H9 (cell line): ENCODE measurements at places on chromosomes 4 and X. TPM values are rescaled to one million over a fixed set of nuclear protein-coding genes. Genes with fewer than 3 reads are reported as not detected.

DNA sequence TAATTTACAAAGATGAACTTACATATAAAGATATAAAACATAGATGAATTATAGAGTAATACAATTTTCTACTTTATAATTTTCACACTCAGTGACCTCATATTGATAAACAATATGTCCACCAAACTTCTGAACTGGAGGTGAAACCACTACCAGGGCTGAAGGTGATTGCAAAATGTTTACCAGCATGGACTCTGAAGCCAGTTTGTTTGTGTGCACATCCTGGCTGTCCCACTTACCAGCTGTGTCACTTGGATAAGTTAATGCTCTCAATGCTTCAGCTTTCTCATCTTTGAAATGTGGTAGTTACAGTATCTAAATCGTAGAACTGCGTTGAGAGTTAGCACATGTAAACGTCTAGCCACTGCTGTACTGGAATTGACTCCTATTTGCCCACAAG is 392.6 kb downstream of the HNRNPD start:
- no peak for DNase-seq

- DNase-seq = peak; percentile 60
Measured at GRCh38 chrX:4550018-4550417, 836.6 kb upstream of the PRKX start.

DNA sequence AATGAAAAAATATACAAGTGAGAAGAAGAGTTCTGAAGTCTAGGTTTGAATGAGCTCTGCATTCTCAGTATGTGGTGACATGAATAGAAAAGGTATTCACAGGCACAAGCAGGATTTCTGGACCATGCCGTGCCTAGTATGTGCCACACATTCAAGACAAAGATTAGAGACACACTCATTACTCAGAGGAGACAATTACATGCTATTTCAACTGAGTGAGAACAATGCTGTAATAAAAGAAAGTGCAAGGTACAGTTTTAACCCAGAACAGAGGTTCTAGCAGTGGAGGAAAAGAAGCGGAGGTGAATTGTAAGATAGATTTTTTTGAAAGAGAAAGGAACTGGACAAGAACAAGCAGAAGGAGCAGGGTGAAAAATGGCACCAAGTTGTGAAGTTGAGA is 121.0 kb upstream of the RASGEF1B start:
- DNase-seq = no peak

DNA sequence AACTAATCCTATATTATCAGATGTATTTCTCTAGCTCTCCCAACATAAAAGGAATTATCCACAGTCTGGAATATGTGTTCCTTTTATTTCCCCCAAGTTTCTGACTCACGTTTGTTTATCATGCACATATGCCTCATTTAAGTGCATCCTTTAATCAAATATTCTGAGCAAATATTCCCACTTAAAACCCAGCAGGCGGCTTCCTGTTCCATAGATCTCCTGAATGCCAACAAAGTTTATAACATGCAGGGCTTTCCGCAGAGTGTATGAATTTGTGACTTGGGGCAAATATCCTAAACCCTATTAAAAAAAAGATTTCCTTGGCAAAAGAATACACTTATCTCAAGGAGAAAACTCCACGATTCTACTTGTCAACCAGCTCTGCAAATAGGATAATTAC is 16.9 kb downstream of the GLRA2 start:
- no peak for DNase-seq

DNA sequence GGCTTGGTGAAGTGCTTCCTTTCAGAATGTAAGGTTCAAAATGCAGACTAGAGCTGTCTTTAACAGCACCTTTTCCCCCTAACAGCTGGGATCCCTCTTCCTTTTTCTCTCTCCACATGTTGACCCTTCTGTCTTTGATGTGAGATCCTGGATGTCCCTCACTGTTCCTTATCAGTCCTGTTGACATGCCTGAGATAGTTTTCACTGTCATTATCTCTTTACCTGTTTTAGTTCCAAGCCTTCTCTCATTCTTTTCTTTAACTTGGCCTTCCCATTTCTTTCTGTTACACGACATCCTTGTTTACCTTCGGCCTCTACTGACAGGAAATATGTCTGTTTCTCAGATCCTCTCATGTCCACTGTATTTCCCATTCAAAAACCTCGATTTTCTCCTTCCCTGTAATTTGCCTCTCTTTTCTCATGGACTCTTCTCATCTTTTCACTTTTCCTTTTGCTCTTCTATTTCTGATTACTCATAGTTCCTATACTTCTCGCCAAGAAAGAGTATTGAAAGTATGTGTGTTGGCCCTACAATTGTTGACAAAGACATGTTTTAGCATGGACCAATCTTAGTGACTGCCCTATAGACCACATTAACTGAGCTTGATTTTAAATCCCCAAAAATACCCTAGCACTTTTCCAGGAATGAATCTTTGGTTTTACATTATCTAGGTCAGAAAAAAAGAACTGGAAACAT is 1.2 kb upstream of the SOWAHB start:
- no peak for DNase-seq

DNA sequence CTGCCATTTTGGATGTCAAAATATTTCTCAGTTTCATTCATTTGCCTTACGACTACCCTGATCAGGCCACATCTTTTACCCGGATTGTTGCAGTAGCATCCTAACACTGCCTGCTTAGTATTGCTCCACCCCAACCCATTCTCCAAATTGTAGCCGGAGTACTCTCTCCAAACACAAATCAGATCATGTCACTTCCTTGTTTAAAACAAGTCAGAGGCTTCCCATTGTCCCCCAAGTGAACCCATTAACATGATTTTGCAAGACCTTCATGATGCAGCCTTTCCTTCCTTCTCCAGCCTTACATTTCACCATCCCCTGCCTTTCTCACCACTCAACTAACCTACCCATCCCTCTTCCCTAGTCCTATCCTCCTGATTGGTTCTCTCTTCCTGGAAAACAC is 53.1 kb downstream of the FANCB start:
- DNase-seq = no peak

- no peak for DNase-seq
Measured at GRCh38 chrX:45769761-45770582, 569.3 kb upstream of the DIPK2B start.

DNA sequence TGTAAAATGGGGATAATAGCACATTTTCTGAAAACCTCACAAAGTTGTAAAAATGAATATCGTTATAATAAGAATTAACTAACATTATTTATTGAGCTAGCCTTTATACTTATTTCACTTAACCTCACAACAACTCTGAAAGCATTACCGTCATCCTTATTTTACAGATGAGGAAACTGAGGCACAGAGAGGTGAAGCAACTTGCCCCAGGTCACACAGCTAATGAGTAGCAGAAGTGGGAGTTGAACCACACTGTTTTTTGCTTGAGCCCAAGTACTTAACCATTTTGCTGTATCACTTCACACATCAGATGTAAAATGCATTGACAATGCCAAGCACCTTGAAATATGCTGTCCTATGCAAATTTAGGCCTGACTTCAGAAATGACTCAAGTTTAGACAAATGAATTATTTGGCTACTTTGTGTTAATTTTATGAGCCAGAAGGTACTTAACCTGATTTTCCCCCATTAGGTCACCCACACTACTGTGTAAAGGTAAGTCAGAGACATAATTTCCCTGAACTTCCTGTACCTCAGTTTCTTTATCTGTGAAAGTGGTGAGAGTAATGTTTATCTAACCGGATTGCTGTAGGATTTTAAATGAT is 23.1 kb downstream of the CD40LG start:
- no peak for DNase-seq

GRCh38 chr4:153773236-153773690 is 13.4 kb upstream of the RNF175 start:
- DNase-seq = peak; percentile 86

- DNase-seq = no peak
Measured at GRCh38 chr4:161517941-161518340, 645.9 kb downstream of the FSTL5 start.

- DNase-seq = no peak
Measured at GRCh38 chr4:82362565-82362964, 11.2 kb downstream of the HNRNPD start.

DNA sequence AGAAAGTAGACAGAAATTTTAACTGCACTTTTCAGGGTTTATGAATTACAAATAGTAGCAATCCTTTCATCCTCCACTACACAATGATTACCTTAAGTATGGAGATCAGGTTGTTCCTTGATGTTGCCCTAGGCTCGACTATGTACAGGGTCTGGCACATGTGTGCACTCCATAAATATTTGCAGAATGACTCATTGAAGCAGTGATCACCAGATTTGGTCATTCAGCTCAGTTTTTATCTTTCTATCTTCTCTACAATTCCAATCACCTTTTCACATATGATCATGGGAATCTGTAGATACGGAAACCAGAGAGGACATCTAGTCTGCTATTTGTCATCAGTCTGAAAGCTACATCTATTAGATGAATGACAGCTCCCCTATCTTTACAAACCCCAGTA is 171.7 kb upstream of the HCCS start:
- no peak for DNase-seq

GRCh38 chrX:133541021-133541420 is 125.7 kb upstream of the GPC4 start:
- no peak for DNase-seq

- DNase-seq = no peak
Measured at GRCh38 chr4:109675181-109675580, 28.1 kb downstream of the CASP6 start.

DNA sequence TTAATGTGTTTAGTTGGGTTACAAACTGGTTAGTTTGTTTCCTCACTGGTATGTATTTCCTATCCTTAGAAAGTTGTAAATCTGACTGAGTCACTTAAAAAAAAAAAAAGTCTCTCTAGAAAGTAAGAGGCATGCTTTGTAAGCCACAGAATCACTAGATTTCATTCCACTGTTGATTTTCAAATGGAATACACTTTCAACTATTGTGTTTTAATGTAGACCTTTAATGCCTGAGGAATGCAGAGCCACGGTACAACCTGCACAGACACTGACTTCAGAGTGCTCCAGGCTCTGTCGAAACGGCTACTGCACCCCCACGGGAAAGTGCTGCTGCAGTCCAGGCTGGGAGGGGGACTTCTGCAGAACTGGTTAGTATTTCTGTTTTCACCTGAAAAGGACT is 88.6 kb downstream of the HHIP start:
- DNase-seq = no peak

DNA sequence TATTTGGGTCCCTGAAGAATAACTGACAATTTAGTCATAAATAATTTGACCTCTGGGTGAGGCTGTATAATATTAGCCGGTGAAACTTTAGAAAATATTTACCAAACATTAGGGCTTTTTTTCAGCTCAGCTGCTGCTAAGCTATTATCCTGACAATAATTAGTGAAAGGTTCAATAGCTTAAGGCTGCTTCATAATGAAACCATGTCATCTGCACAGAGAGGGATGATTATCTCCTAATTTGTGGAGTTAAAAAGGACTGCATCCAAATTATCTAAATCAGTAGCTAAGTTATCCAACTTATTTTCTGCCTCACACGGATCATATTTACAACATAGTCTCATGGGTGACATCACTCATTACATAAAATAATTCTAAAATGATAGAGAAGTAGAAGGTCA is 1249.8 kb downstream of the RAPGEF2 start:
- DNase-seq = no peak

DNA sequence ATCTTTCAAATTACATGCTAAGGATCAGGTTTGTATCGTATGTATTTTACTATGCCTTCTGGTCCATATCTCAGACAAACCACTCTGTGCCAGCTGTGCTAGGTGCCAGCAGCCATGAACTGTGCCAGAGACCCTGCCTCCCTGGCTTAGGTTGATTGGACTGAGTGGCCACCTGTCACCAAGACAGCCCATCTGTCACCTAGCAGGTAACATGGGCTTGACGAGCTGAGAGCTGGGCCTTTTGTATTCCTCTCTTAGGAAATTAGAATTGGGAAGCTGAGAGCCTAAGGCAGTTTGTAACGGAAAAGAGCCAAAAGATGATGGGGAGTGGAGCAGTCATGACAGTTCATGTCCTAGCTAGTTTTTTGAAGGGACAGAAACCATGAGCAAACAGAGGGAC is 42.5 kb downstream of the TMEM164 start:
- DNase-seq = no peak

DNA sequence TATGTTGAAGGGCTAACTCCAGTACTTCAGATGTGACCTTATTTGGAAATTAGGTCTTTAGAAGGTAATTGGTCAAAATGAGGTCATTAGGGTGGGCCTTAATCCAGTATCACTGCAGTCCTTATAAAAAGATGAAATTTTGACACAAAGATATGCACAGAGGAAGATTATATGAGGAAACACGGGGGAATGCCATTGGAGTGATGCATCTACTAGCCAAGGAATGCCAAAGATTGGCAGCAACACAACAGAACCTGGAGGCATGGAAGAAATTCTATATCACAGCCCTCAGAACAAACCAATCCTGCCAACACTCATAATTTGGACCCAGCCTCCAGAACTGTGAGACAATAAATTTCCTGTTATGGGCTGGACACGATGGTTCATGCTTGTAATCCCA is 17.6 kb downstream of the TRIM61 start:
- no peak for DNase-seq

DNA sequence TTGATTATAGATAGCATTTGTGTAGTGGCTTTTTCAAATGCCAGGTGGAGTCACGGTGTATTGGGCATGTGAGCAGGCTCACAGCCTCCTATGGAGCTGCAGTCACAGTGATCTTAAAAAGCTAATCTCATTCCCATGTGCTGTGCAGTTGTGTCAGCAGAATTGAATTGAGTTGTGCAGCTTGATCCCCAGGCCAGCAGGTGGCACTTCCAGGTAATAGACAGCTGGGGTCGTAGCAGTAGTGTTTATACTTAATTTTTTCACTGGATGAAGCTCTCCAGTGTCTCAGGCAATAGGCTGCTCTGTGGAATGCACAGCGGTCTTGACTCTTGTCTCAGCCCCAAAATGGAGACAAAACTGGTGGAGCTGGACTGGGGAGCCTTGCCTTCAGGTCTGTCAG is 1028.1 kb downstream of the SH3BGRL start:
- no peak for DNase-seq

DNA sequence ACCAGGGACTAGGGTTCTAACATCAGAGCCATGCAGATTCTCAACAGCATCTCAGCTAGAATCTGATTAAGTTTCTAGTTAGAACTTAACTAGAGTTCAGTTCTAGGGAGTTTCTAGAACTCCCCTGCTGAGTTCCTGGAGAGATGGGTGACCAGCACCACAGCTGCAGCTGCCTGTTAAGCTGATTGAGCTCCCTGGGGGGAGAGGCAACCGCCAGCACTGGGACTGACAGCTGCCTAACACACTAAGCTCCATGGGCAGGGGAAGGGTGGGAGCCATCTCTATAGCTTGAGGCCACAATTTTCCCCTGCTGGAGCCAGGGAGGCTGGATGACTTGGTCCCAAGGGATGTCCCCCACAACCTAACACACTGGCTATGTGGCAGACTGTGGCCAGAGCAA is 84.2 kb downstream of the CHIC1 start:
- DNase-seq = no peak

Gene PLS3
- 315 TPM in 2 replicates for total RNA-seq

Gene GAGE12E
- not detected in 2 replicates for total RNA-seq

Gene TMEM150C
- total RNA-seq = 2.7 and 3.1 TPM in 2 replicates

Gene PRPS2
- total RNA-seq = 28.0 and 34.6 TPM in 2 replicates

Gene ZFP92
- 0.66 and 0.68 TPM in 2 replicates for total RNA-seq

Gene RNF128
- 0.09 and 0.13 TPM in 2 replicates for total RNA-seq
